ENCODE measurements at places on chromosomes 2 and 18.

- no peak for DNase-seq
Measured at GRCh38 chr2:31049264-31049663, 89.0 kb downstream of the GALNT14 start.

- no peak for DNase-seq
Measured at GRCh38 chr2:83369601-83370418, 1089.3 kb downstream of the SUCLG1 start.

GRCh38 chr2:133908171-133908570, 339.9 kb upstream of the NCKAP5 start:
- no peak for DNase-seq

- no peak for DNase-seq
Measured at GRCh38 chr2:215684448-215685237, 248.8 kb upstream of the FN1 start.

DNA sequence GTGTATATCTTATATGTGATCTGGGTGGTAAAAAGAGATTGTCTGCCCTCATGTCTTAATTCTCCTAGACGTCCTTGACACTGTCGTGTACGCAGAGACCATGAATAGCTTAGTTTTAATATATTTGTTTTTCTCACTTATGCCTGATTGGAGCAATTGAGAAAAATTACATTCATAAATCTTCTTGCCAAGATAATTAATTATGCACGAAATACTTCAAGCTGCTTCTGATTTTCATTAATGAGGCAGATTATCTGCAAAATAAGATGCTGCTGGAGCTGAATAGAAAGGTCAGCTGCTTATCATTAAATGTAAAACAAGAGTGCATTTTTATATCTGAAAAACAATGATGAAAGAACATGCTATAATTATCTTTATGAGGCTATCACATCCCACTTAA, 95.9 kb downstream of the CCDC141 start:
- no peak for DNase-seq

DNA sequence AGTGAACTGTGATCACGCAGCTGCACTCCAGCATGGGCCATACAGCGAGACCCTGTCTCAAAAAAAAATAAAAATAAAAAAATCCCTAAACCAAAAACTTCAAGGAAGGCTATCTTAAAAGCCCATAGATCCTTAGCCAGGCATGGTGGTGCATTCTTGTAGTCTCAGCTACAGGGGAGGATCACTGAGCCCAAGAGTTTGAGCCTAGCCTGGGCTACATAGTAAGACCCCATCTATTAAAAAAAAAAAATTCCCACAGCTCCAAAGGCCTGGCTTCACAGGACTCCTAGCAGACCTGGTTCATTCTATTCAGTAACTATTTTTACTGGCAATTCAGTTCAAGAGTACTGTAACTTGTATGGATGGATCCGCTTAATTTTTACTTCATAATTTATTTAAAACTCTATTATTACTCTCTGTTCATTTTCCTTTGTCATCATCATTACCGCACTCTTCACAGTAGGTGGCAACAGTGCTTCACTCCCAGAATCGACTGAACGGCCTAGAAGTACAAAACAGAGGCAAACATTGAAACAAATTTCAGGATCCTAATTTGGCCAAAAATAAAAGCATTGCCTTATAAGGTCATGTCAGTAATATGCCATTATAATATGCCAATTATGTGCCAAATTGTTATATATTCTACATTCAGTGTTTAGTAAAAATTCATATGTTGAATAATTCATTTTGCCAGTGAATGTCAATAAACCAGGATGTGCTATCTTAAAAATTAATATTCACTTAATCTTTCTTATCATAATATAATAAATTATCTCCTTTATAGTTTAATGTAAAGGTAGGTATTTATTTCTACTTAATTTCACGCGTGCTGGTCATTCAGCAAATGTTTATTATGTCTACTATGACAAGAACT, 14.3 kb upstream of the STAM2 start:
- peak; percentile 39 for DNase-seq

DNA sequence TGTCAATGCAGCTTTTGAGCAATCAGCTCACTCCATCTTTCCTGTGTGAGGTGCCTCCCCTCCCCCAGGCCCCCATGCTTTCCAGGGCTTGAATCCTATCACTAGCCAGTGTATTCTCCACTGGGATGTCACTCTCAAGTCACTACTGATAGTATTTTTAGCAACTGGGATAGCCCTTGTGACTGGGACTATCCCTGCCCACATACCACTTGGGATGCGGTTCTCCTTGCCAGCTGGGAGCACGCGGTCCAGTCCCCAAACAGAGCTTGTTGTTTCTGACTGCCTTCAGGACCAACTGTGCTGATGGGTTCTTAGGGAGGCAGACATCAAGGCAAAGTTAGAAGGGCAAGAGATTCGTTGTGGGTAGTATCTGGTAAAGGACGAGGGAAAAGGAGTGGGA, 134.9 kb downstream of the FAM161A start:
- no peak for DNase-seq

GRCh38 chr2:211457325-211457724, 900.9 kb downstream of the CPS1 start:
- no peak for DNase-seq

- DNase-seq = no peak
Measured at GRCh38 chr2:102112692-102113665, 29.6 kb upstream of the IL1R1 start.

- no peak for DNase-seq
Measured at GRCh38 chr2:196266855-196267254, 95.5 kb upstream of the STK17B start.

DNA sequence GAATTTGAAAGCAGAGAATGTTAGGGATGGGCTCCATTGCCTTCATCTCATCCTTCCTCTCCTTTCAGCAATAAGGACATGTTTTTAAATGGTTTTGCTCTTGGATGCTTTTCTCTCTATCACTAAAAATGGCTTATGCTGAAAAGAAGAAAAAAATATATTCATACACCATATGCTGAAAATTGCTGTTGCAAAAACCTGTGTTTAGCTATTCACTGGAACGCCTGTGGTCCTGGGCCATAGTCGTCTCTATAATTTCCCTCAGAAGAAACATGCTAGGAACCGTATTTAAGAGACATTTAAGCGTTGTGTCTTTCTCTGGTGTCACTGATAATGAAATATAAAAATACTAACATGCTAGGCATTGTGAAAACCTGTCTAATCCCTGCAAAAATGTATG, 324.9 kb downstream of the TSN start:
- no peak for DNase-seq

- DNase-seq = no peak
Measured at GRCh38 chr2:197079414-197079813, 152.9 kb upstream of the PGAP1 start.

DNA sequence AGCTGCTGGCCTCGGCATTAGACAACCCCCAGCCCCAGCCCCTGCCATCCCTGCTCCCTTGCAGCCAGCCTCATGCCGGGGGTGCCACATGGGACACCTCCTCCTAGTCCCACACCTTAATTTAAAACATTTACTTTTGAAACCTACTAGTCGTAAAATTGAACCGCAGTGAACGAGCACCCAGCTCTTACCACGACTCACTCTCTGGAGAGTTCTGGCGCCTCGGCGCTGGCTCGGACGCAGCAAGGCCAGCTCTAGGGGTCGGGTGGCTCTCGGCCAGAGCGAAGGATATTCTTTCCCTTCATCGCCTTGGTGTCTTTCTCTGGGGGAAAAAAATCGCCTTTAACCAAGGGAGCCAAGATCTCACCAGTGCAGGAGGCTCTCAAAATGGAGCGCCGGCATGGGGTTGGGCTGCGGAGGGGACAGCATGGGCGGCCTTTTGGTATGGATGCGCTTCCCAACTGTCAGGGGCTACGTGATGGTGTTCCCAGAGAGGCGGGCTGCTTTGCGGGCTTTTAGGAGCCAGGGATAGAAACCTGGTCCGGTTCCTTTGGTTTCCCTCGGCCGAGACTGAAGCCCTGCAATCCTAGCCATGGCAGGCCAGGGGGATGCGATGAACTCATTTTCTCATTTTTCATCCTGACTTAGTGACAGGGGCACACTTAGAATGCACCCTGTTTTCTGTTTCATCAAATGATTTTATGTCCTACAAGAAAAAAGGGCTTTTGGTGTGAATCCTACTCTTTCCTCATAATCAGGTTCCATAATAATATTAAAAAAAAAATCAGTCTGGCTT, 2.0 kb downstream of the HPCAL1 start:
- no peak for DNase-seq

Measured in SW 1271 (cell line).